CD4-positive, alpha-beta T cell treated with Interleukin-15 for 1 hour (primary cell): ENCODE measurements at places on chromosomes 12 and 14.
A peak's percentile ranks its signal among the peaks of the same experiment; 100 is the strongest.

DNA sequence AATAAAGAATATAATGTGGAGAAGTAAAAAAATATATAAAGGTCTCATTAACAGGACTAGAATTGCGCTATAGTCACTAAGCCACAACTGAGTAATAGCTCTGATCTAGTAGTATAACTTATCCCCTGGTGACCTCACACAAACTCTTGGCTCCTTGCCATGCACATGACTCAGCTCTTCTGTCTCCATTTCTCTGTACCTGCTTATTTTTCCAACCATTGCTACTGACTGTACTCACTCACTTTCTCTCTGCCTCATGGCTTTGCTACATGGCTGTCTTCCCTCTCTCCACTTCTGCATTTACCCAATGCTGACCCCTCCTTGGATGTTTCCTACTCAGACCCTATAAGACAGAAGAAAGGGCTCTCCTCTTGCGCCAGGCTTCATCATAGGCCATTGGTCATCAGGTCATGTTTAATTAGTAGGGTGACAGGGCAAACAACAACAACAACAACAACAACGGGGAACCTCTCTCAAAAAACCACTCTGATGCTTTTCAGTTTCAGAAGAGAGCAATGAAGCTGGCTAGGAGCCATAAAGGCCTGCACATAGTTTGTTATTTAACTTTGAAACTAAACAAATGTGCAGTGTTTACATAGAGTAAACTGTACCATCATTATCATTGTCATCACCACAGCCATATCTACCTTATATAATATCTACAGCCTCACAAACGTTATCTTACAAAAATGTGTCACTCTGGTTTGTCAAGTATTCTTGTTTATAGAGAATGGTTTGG is 25.6 kb upstream of the KRAS start:
- no peak for DNase-seq

GRCh38 chr12:44774815-44775411 is 101.2 kb downstream of the NELL2 start:
- DNase-seq: no peak

DNA sequence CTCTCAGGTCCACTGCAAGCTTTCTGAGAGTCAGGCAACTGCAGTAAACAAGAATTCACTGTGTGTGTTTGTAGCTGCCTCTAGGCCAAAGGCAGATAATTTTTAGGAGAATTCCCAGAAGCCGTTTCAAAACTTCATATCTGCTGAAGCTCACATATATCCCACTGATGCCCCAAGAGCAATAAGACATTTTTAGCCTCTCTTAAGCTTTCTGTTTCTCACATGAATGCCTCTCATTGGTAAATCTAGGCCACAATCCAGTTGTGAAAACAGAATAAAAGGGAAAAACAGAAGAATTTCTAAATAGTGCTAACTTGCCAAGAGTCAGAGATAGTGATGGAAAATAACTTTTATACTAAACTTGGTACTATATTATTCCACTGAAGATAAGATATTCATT is 48.5 kb upstream of the LIN7A start:
- DNase-seq: no peak

GRCh38 chr14:69696204-69696527 is 70.8 kb upstream of the SRSF5 start:
- DNase-seq: no peak

GRCh38 chr14:21070610-21071224 is 613 bp downstream of the ARHGEF40 start:
- DNase-seq: peak; percentile 49
